ENCODE measurements at places on chromosomes 2 and 18. TPM values are rescaled to one million over a fixed set of nuclear protein-coding genes. Genes with fewer than 3 reads are reported as not detected.

GRCh38 chr2:31168291-31168690, 30.1 kb upstream of the GALNT14 start:
- H3K27ac ChIP-seq = no peak overlapping the region
- H3K27me3 ChIP-seq = no peaks in the 10 kb centered on the region
- DNase-seq = no peak
- no peak overlapping the region for H3K4me3 ChIP-seq

DSG4 gene
- not detected for total RNA-seq

DNA sequence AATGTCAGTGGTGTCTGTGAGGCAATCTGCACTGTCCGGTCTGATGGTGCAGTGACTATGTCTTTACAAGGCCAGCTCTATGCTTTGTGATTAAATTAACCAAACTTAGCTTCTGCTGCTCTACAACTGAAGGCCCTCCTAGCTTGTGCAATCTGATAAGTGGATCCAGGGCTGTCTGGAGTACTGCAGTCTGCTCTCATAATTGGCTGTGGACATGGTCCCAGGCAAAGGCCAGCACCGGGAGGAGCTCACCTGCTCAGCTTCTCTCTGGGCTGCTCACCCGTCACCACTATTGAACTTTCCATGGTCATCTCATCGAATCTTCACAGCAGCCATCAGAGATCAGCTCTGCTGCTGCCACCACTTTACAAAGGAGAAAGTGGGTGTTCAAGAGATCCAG, 13.0 kb upstream of the APCDD1 start:
- no peaks in the 10 kb centered on the region for H3K36me3 ChIP-seq
- H3K27ac ChIP-seq = no peak overlapping the region
- peaks cover 5% of the 10 kb centered on the region for H3K27me3 ChIP-seq
- no peak overlapping the region for H3K4me3 ChIP-seq
- no peaks in the 10 kb centered on the region for H3K4me1 ChIP-seq
- DNase-seq = no peak

BOLL gene
- not detected for total RNA-seq

DNA sequence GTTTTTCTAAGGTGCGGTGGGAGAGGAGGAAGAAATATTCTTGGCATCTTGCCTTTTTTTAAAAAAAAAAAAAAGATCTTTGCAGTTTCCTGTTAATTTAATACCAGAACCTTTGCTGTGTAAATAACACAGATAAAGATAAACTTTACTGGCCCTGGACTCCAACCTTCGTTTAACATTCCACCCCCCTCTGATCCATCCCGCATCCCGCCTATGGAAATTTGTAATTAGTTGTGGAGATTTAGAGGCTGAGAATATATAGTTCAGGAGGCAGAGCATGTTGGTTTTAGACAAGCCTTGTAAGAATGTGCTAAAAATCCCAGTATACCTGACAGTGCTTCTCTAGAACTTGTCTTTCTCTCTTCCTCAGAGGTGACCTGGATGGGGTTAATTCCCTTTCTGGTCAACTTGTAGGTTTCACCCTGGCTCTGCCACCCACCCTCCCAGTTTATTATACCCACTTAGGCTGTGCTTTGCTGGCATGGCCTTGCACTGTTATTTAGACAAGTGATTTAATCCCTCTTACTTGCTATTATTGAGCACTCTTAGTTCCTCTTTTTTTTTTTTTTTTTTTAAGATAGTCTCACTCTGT, 2.9 kb upstream of the C2orf72 start:
- H3K27me3 ChIP-seq = peaks cover 42% of the 10 kb centered on the region
- H3K4me3 ChIP-seq = no peak overlapping the region
- H3K27ac ChIP-seq = no peak overlapping the region
- DNase-seq = no peak
- H3K4me1 ChIP-seq = no peaks in the 10 kb centered on the region
